NCI-H524 (cell line): ENCODE measurements at places on chromosomes 7 and 10.

DNA sequence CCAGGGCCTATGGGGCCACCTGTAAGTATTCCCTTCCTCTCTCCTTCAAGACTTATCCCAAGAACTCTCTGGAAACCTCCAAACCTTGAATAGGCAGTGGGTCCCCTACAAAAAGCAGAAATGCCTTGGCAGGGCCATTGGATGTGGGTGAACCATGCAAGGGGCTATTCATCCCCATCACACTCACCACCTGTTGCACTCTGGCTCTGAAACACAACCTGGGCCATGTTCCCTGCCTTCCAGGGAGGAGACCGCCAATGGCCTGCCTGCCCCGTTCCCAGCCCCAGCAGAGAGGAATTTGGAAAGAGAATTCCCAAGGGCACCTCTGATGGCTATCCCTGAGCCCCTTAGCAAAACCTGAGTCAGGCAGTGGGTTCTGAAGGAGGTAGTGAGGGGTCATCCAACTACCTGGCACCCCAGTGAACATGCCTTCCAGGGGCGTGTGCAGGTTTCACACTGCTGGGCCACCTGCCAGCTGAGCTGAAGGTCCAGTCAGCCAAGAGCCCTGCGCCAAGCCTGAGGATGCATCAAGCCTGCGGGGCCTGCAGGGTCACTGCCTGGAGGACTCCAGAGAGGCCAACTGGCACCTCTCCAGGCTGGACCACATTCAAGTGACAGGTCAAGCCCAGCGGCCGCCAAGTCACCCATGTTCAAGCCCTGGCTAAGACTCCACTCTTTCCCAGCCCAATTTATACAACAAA, 101.3 kb downstream of the COL13A1 start:
- no peak for DNase-seq

- DNase-seq, result no peak
These were observed at the start of gene DHX32 for GRCh38 chr10:125881192-125881591. Gene DHX32 (minus strand): TSS chr10:125881292. CDS start chr10:125880824, 468 bp downstream.

- DNase-seq, result no peak
These were observed 164.7 kb downstream of the ADAM12 start for GRCh38 chr10:126223512-126224067.

GRCh38 chr7:33901199-33901598, 4.1 kb upstream of the BMPER start:
- DNase-seq, result no peak

- peak; percentile 48 for DNase-seq
These were observed 232.2 kb downstream of the DNAJB6 start for GRCh38 chr7:157568770-157569584.

- no peak for DNase-seq
These were observed 168.3 kb downstream of the SLIT1 start for GRCh38 chr10:97017474-97017903.

DNA sequence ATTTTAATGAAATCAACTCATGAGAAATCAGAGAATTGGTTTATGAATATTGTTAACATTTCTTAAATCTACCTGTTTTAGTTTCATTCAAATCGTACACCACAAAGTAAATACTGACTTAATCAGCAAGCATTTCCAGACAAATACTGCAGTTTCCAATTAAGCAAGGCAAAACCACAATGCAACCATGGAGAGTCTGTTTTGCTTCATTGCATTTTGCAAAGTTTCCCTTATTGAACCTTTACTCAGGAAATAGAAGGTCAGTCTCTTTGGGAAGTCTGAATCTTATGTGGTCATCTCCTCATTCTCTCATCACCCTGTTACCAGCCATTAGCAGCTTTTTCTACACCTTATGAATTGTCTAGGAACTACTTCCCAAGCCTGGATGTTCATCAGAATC, 400.5 kb downstream of the IPMK start:
- no peak for DNase-seq

- no peak for DNase-seq
These were observed 59.6 kb downstream of the NEUROG3 start for GRCh38 chr10:69513617-69514016.

- DNase-seq, result no peak
These were observed 83.8 kb downstream of the PDGFA start for GRCh38 chr7:435630-436366.

- no peak for DNase-seq
These were observed 19.3 kb downstream of the VWA2 start for GRCh38 chr10:114258274-114258840.

DNA sequence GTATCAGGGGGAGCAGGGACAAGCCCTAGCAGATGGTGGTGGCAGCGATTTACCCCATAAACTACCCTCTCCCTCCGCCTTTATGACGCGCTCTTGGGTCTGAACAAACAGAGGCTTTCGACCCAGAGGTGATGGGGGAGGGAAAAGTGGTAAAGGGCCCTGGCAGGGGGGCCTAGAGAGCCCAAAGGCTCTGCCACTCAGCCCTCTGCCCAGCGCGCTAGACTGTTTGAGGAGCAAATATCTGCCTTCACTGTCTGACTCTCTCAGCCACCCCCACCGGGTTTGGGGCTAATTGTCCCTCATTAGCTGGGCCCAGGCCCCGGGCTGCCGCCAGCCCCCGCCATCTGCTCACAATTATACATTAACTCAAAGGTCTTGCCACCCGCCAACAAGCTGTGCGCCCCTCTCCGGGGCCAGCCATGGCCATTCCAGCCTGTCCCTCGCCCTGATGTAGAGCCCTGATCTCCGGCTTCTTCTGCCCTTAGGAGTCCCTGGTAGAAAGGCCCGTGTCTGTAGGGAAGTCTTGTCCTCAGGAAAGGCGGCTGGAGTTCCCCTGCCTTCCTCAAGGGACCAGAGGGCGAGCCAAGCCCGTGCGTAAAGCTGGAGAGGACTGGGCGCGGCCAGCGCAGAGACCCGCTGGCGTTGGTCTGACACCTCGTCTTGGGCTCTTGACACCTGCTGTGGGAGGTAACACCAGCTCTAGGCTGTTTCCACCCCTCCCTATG, 1.9 kb upstream of the PAX4 start:
- DNase-seq, result peak; percentile 7

- DNase-seq, result no peak
These were observed 169.3 kb upstream of the TCERG1L start for GRCh38 chr10:131480861-131481260.

GRCh38 chr10:113294868-113295267, 258.0 kb upstream of the HABP2 start:
- no peak for DNase-seq

GRCh38 chr10:127449490-127449889, 99.6 kb upstream of the NPS start:
- DNase-seq, result no peak

DNA sequence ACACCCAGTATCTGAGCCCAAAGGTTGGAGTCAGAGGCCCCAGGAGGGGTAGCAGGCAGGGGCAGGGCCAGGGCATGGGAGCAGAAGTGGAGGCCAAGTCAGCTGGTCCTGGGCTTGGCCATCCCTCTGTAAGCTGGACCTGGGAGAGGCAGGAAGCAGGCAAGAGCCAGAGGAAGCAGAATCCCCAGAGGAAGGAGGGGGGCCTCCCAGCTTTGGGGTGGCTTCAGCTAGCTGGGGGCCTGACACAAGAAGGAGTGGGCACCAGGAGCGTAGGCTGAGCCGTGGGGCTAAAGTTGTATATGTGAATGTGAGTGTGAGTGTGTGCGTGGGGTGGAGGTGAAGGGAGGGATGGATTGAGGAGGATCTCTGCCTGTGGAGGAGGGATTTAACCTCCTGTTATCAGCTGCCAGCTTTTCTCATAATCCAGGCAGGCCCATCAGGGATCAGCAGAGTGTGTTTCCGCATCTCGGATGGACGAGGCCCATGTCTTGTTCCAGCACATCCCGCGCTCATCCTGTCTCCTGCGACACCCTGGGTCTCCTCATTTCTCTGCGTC, 54.0 kb downstream of the NEURL1 start:
- DNase-seq, result peak; percentile 30

DNA sequence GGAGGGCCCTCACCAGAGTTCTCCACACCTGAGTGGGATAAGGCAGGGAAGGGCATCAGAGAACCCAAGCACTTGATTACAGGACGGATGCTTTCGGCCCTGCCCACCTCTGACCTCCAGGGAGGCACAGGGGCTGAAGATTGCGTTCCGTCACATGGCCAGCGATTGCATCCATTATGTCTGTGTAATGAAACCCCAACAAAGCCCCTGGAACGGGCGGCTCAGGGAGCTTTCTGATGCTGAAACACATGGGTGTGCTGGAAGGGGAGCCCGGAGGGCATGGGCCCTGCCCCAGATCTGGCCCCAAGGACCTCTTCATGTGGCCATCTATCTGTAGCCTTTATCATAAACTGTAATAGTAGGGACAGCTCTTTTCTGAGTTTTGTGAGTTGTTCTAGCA, 117.2 kb downstream of the PTPN20 start:
- DNase-seq, result no peak

DNA sequence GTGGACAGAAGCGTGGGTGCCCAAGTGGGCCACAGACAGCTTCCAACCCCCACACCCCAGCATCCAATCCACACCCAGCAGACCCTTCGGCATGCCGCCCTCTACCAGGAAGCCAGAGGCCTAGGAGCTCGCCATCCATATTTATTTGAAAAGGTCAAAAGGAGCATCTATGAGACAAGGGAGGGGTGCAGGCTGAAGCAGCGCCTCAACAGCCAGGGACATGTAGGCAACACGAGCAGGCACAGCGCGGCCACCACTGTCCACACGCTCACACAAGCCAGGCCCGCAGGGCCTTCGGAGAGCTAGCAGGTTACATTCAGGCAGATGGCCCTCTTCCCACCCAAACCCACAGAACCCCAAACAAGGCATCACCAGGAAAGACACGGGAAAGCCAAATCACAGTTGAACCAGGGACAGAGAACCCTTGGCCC, 34.6 kb downstream of the PSAP start:
- no peak for DNase-seq

GRCh38 chr10:110764793-110765512, 106.8 kb upstream of the PDCD4 start:
- DNase-seq, result no peak

DNA sequence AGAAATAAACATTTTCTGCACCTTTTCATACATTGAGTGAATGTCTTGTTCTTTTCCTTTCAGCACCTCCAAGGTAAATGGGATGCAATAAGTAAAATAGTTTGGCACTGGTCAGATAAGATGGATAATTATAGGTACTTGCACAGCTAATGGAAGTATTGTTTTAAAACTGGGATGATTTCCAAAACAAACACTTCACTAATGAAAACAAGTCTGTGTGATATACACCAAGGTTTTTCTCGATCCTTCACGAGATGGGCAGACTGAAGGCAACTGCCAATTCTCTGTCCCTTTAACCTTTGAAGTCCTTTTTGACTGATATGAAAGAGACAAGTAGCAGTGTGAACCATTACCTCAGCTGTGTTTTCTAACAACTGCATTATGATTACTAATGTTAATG, 423.8 kb downstream of the GFRA1 start:
- DNase-seq, result no peak

- DNase-seq, result no peak
These were observed 180.5 kb upstream of the GALNT17 start for GRCh38 chr7:70951271-70951962.

- DNase-seq, result no peak
These were observed 29.0 kb downstream of the AGAP3 start for GRCh38 chr7:151115121-151115835.

GRCh38 chr10:94413361-94413760, 11.0 kb downstream of the TBC1D12 start:
- DNase-seq, result no peak

DNA sequence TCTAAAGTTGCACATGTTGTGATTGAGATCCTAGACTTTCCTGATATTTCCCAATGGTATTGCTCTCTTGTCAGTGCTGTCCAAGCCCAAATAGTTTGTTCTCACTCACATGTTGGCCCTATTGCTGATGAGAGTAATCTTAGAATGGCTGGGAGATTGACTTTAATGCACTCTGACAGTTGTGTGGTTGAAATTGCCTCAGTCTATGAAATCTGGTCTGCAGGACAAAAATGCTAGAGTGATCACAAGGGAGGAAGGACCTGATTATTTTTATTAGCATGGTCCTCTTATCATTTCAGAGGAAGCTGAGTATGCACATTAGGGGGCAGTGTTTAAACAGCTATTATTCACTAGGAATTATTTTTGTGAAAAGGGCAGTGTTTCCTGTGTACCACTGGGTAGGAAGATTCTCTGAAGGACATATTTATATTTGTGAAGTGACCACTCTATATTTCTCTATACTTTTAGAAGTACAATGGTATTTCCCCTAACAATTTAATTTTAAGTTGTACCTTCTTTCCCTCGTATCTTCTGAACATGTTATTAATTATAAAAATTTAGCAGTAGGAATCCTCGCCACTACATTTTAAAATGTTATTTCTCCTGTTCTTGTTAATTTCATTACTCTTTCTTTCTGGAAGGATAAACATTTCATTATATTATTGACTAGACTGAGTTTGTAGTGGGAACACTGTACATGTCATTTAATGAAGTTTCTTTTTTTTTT, 64.4 kb downstream of the SUGCT start:
- DNase-seq, result peak; percentile 35

DNA sequence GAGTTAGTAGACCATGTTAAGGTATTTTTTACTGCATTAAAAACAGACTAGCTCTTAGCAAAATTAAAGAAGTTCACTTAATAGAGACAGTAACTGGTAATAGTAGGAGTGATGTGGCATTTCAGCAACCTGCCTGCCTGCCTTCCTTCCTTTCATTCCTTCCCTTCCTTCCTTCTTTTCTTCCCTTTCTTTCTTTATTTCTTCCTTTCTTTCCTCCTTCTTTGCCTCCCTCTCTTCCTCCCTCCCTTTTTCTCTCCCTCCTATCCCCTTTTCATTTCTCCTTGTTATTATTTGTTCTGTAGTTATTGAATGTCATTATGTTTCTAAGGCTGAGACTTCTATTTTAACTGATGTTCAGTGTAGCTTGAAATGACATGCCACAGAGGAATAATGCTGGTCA, 146.5 kb upstream of the WNT16 start:
- DNase-seq, result no peak
